ENCODE measurements at places on chromosomes 2 and 18.
A peak's percentile ranks its signal among the peaks of the same experiment; 100 is the strongest.

DNA sequence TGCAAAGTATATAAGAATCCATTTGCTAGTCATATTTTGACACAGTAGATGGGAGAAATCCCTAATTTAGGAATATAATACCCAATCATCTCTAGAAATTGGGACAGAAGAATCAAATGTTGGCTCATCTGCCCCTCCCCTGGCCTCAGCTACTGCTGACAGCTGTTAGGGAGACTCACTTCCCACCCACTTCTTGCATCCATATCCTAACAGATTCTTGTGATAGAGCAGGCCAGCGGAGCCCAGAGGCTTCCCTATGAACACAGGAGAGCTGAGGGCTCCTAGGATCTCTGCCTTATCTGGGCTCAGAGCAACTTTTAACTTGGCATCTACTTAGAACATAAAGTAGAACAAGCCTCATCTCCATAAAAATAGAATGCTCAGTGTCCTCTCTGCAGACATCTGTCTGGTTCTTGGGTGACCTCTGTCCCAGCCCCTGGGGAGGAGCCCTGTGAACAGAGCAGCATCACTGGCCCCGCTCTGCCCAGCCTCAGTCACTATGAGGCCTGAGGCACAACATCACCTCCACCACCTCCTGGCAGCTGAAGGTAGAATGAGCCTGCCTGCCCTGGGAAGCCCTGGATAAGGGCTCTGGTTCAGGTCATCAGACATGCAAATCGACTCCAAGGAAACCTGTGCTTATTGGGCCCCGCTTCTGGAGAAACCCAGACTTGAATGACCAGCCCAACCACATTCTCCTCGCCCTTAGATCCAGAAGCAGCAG lies 229.7 kb downstream of the ANKRD36B start:
- DNase-seq = no peak

DNA sequence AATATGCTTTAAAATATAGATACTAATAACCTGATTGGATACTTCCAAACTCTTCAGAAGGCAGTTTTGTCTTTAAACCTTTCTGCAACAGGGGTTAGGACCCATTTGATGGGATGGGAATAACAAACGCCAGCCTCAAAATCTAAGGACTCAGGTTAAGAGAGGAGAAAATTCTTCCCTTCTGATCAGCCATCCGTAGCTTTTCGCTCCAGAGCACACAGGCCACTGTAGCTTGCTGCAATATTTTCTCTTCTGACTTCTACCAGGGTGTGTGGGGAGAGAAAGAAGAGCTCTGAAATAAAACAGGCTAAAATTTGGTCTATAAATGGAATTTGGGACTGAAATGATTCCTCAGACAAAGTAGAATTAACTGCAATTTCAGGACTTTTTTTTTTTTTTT lies 95.1 kb downstream of the ALPK2 start:
- no peak for DNase-seq

DNA sequence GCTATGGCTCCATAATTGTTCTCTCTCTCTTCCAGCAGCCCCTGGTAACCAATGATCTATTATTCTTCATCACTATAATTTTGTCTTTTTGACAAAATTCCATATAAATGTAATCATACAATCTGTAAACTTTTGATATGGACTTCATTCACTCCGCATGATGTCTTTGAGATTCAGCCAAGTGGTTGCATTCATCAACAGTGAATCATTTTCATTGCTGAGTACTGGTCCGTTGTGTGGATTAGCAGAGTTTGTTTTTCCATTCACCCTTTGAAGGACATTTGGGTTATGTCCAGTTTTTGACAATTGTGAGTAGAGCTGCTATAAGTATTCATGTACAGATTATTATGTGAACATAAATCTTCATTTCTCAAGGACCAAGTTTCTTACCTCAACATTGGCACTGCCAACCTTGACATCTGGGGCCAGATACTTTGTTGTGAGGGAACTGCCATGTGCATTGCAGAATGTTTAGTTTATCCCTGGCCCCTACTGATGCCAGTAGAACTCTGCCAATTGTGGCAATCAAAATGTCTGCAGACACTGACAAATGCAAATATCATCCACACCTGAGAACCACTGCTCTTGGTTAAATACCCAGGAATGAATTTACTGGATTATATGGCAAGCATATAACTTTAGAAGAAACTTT lies 48.4 kb upstream of the BCL2L11 start:
- no peak for DNase-seq

DNA sequence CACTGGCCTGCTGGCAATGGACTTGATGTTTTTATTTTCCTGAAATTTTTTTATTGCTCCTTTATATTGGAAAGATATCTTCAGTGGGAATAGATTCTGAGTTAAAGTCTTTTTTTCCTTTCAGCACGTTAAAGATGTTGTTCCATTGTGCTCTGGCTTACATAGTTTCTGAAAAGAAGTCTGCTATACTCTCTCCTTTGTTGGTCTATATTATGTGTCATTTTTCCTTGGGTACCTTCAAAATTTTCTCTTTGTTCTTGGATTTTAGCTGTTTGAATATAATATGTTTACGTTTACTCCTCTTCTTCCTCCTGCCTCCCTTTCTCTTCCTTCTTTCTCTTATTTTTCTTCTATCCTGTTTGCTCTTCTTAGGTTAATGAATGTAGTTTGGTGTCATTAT lies 105.5 kb downstream of the CAPN13 start:
- DNase-seq = no peak

DNA sequence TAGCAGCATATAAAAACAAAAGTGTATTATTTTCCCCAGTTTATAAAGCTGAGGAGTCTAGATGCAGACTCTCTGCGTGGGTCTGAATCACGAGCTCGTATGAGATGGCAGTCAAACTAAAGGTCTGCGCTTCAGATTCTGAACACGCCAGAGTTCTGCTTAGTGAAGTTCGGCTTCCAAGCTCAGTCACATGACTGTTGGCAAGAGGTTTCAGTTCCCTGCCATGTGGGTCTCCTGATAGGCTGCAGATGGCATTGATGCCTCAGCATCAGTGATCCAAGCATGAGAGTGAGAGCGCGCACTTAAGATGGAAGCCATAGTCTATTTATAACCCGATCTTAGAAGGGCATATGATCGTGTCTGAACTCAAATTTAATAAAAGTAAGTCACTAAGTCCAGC lies 242.8 kb upstream of the DOK6 start:
- no peak for DNase-seq

DNA sequence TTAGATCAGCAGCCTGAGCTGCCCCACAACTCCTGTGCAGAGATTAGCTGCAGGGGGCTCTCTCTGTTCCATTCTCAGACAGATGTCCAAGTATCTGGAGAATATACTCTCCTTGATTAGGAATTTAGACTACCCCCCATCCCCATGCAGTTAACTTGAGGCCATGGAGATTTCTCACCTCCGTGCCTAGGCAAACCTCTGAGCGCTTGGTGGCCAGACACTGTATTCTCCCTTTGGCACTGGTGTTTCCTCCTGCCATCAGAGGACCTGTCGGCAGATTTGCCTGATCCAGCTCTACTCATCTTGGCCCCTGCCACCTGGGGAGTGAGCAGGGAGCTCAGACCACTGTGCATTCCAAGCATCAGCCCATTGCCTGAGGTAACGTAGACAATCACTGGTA lies 48.3 kb downstream of the ZNF804A start:
- no peak for DNase-seq

DNA sequence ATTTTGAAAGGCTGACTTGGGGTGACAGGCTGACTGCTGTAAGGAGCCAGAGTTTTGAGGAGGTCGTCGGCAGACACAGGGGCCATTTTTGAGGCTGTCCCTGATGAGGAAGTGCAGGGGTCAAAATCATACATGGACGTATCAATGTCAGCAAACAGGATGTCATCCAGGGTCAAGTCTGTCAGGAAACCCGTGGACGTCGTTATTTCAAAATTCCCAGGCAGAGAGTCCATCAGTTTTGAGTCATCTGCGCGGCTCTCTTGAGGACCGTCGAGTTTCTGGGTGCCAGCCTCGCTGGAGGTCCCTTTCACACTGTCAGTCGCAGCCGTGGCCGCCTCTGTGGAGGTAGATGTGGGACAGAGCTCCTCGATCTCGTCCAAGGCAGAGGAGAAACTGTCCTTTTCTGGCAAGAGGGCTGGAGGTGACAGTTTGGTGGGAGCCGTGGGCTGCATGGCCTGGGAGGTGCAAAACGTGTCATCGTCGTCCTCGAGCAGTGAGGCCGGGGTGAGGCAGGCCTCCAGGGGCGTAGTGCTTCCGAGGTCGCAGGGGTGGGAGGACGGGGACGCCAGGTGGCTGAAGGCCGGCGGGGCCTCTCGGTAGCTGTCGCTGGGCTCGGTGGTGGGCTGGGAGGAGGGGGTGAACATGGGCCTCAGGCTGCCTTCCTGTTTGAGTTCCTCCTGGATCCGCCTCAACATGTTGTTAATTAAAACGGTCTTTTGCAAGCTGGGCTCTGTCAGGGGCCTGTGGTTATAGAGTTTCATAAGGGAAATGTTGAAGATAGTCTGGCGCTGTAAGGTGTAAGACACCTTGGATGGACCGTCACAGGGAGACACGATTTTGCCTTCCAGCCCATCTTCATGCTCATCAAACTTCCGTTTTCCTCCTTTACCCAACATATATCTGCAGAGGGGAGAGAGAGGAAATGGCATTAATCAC lies 17.5 kb downstream of the SERTAD2 start:
- no peak for DNase-seq

DNA sequence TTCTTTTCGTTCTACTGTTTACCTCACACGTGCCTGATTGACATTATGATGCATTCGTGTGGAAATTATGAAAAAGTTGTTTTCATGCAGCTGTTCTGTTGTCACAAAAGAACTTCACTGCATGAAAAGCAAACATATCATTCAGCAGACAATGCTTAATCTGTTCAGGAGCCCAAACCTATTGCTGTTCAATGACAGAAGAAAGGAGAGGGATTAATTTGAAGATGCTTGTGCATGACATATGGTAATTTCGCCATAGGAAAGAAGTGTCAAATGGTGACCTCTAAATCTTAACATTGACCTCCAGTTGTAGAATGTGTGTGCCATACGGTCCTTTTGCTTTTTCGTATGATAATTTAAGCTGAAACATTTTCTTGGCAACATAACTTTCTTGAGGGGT lies 124.5 kb downstream of the WDR7 start:
- DNase-seq = no peak

DNA sequence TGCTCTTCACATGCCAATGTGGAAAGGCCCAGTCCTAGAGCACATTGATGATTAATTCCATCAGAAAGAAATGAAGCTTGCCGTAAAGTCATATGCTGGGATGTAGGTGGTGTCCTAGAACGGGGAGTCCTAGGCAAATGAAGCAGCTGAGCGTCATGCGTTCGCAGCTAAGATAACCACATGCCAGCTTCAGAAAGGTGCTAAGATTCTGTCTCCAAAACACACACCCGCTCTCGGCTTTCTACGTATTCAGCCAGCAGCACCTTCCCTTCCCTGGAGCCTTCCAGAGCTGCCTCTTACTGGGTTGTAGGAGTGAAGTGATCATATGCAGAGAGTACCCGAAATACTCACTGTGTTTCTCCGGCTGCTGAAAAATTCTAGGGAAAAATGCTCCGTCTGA lies 421.6 kb upstream of the ID2 start:
- no peak for DNase-seq

DNA sequence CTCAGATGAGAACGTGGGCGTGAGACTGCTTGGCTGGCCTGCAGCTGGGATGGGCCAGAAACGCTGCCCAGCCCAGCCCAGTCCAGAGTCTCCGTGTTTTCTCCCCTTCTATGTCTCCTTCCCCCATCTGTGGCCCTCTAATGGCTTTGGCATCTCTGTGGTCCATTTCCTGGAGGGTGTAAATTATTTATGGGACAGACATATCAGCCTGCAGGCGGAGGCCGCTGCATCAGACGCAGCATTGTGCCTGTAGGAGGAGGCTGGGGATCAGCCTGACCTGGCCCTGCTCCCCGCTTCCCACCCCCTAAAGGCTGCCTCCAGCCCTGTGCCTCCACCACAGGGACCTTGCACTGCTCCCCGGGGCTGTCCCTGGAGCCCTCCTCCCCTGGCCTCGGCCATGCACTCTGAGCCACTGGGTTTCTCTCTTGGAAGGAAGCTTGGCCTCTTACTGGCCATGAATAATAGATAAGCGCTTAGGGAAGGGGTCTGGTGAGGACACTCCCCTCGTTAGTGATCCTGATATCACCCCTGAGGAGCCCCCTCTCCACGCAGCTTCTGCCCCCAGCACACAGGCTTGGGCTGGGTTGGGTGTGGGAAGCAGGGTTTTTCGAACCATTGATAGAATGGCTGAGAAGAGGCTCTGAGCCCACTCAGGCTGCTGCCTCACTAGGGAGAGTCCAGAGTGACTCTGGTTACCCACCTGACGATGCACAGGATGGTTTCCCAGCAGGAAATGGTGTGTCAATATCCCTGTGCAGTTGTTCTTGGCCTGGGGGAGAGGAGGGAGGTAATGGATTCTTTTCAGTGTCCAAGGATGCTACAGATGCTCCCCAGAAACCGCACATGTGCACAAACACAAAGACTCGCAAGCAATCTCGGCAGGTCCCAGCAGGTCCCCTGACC lies 185.5 kb downstream of the MYCN start:
- no peak for DNase-seq

- DNase-seq = no peak
Measured at GRCh38 chr2:188291142-188291616, 495 bp upstream of the GULP1 start.

- DNase-seq = no peak
Measured at GRCh38 chr18:59038295-59039039, 101.2 kb upstream of the SEC11C start.

- DNase-seq = no peak
Measured at GRCh38 chr18:59861963-59862819, 37.6 kb upstream of the PMAIP1 start.

DNA sequence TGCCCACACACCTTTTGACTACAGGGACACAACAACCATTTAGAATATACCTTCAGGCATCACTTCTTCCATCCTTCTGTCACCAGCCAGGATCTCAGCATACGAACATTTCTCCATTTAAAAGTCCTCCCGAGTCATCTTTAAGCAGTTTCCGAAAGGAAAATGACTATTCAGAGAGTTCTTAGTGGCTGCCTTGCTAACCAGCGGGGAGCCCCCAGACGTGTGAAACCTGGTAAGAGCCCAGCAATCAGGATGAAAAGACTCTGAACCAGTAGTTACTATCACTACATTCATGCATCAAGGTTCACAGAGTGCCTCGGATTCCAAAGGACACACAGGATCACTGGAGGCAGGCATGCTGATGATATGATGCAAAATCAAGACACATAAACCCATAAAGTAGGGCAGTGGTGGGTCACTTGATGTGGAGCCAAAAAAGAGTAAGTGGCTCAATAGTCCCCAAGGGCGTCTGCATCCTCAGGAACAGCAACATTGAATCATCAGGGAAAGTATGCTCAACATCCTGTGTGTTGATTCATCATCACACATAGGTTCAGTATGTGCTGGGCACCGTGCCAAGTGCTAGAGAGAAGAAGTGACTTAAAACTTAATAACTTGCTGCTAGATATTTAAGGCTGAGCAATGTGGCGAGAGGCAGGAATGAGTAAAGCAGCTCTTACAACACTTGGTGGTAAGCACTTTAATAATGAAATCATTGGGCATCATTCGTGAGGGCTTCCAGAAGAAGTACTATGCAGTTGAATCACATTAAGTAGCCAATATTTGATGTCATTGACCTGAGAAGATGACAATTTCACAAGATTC lies 4.4 kb downstream of the CCL20 start:
- DNase-seq = peak; percentile 34

DNA sequence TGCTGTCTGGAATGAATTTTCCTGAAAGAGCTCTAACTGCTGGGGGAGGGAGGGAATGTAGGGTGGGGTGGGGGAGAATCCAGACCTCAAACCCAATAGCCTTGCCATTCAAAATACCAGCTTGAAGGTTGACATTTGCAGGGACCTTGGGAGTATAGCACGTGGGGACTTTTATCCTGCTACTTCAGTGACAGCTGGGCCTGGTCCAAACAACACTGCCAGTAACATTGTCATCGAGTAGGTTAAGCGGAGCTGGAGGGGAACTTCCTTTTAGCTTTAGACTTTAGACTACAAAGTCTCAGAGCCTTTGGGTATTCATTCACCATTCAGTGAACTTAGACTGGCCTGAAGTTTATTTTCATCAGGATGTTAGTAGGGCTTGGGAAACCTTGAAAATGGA lies 248.7 kb downstream of the MEIS1 start:
- no peak for DNase-seq
